ENCODE measurements at places on chromosomes 12 and 14. TPM values are rescaled to one million over a fixed set of nuclear protein-coding genes. Genes with fewer than 3 reads are reported as not detected.

Gene MFAP5
- total RNA-seq, result not detected

Gene TMEM233
- not detected for total RNA-seq

Gene TAS2R9
- total RNA-seq, result not detected

Gene PIANP
- total RNA-seq, result 0.44 TPM

Gene TROAP
- 64.9 TPM for total RNA-seq

Gene CPSF6
- 90.0 TPM for total RNA-seq

Gene EVL
- 174 TPM for total RNA-seq

Gene APOLD1
- total RNA-seq, result 3.4 TPM

Gene SYNDIG1L
- total RNA-seq, result not detected

GRCh38 chr12:54412786-54413185 is 6.3 kb downstream of the ITGA5 start:
- no peak for DNase-seq

DNA sequence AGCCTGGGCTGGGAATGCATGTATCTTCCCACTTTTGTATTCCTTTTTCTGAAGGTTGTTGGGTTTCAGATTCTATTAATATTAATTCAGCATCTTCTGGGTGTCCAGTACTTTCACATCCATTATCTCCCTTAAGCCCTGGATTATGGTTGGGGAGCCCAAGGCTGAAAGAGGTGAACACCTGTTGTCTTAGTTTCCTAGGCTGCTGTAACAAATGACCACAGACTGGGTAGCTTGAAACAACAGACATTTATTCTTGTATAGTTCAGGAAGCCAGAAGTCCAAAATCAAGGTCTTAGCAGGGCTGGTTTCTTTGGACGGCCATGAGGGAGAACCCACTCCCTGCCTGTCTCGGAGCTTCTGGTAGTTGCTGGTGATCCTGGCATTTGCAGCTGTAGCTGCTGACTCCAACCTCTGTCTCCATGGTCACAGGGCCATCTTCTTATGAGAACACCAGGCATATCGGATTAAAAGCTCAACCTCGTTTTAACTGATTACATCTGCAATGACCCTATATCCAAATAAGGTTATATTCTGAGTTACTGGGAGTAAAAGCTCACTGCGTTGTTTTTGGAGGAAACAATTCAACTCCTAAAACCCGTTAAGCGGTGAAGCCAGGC is 68.2 kb upstream of the CLMN start:
- no peak for DNase-seq

DNA sequence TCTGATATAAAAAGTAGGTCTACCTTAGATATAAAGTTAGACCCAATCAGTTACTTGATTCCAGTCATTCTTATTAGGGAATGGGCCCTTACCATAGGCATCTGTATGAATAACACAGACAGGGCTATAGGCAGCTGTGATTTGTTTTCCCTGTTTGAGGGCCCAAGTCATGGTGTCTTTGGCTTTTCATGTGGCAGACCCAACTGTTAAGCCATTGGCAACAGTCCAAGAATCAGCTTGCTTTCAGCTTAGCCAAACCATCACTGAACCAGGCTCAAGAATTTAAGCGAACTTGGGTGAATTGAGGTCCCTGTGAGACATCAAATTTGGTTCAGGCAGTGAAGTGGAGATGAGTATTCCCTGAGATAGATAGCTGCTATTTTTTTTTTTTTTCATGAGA is 111.2 kb downstream of the LRRIQ1 start:
- DNase-seq, result no peak

DNA sequence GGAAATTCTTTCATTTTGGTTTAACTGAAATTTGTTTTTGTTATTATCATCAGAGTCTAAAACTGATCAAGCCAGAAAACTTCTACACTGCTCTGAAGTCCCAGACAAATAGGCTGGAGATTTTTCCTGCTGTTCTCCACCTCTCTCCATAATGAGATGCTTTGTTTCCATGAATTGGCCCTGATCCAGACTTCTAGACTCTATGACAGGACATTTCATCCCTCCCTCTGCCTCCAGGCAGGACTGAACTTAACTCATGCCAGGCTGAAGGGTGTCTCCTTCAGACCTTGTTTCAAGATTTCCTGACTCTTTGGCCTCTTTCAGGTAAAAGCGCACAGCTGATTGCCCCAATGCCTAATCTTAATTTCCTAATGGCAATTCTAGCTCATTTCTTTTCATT is 69.1 kb upstream of the HOXC13 start:
- no peak for DNase-seq

DNA sequence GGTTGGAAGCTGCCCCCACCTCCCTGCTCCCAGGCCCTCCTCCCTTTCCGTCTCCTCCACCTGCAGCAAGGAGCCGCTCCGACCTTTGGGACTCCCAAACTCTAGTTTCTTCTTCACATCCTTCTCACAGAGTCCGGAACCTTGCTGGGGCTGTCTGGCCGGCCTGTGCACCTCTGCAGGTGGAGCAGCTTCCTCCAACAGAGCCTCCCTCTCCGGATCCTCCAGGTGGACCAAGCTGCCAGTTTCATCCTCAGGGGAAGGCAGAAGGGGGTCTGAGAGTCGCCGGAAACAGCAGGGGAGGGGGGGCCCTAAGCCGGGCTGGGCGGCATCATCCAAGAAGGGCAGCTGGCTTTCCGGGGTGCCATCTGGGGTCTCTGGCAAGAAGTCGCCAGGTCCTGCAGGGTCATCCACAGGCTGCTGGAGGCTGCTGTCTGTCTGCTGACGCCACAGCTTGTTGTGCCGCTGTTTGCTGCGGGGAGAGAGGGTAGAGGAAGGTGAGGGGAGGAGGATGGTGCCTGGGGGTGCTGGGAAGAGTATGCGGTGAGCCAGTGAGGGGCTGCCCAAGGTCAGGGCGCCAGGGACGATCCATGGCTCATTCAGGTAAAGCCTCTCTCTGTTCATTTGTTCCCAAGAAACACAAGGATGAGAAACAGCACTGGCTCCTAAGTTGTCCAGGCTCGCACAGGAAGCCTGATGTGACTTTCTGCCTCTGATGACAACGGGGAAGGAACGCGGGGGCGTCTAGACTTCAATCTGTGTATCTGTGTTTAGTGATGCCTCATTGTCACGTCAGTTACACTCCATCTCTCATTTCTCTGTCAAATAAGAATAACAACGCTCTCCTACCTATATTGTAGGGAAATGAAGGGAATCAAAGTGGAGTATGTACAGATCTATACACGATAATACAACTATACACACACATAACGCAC is 61.3 kb upstream of the CORO1C start:
- peak; percentile 27 for DNase-seq

DNA sequence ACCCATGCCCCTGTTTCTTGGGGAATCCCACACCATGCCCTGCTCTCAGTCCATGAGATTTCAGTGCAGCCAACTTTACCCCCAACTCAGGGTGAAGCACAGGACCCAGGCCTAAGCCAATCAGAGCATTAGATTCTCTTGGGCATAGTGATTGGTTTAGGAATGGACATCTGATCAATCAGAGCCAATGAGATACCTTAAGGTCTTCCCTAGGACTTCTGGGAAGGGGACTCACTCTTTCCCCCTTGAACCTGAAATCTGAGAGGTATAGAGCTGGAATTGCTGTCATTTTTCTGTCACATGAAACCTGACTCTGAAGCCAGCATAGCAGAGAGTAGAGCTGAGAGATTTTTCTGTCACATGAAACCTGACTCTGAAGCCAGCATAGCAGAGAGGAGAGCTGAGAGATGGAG is 127.1 kb downstream of the ZFP36L1 start:
- no peak for DNase-seq

DNA sequence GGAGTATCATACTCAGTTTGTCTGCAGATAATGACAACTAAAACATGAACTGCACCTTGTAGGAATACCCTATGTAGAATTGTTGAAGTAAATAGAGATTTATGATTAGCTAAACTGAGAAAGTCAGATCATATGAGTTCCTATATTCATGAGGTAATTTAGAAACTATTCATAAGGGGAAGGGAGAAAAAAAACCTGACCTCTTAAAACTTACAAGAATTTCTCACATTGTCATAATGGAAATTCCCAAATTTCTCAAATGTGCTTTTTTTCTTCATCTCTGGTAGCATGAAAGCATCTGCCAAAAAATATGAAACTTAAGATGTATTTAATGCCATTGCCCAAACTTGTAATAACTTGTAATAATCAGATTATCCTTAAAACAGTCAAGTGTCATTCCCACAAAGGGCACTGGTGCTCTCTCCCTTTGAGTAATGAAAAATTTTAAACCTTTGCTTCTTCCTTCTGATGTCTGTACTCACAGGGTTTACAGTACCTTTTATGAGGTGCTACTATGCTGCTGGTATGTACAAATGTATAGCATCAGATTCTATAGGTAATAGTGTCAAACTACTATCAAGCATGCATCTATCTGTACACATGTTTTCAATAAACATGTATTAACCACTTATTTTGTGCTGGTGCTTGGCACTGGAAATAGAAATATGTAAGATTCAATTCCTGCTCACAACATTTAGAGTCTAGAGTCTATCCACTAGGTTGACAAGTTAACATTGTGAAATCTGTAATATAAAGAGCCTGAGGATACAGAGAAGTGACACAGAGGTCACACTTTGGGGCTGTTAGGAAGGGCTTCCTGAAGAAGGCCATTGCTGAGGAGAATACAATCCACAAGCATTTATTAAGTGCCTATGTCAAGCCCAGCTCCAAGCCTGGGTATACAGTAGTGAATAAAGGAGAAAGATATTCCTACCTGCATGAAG is 17.4 kb upstream of the DRAM1 start:
- no peak for DNase-seq

GRCh38 chr12:101793401-101793800 is 37.4 kb downstream of the GNPTAB start:
- no peak for DNase-seq

DNA sequence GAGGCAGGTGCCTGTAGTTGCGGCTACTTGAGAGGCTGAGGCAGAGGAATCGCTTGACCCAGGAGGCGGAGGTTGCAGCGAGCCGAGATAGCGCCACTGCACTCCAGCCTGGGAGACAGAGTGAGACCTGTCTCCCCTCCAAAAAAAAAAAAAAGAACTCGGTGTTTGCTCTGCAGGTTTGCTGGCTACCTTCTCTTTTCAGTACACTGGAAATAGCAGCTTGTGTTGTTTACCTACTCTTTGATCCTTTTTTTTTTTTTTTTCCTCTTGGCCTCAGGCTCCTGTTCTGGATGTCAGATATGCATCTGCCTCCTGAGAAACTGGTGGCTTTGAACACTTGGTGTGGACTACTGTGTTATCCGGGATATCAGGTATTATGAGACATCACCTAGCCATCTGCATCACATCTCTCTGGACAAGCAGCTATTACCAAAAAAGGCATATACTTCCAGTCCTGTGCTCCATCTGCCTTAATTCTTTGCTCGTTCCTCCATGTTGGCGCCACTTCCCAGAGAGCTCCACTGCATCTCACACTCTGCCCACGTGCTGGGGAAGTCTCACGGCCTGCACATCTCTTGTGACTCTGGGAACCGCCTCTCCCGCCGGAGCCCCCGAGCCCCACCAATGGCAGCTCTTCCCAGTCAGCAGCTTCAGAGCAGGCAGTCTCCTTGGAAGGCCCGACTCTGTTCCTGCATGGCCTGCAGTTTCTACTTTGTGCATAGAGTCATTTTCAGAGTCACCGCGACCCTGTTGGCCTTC is 50.9 kb upstream of the TRAF3 start:
- DNase-seq, result no peak

DNA sequence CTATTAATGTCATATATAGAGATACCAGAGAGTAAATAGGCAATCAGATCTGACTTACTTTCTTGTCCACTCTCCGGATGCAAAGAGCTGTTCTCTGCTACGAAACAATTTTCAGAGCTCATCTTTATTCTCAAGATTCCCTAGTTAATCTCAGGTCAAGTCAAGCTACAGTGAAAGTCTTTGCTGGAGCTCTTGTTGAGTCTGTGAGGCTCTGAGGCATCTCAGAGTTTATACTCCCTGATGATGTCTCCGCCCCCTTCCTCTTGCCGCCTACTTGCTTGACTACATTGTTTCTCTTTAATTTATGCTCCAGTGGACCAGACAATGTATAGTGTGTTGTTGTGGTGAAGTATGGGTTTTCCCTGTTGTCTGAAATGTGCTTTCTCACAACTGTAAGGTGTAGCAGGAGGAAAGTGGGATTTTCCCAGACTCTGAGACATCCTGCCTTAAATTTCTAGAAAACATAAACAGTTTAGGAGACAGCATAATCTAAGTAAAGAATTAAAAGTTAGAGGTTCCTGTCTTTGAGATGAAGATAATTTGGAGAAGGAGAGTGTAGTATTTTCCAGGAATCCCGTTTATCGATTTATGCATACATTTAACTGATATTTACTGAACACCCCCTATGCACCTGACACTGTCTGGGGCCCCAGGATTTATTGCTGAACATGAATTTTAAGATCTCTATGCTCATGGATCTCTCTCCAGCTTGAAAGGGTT is at the start of gene CD69:
TSS of gene CD69 (minus strand) at position 203 of the 720 bp plus-strand sequence. CDS start at position 122, 81 bp downstream.
- peak; percentile 90 for DNase-seq

- peak; percentile 34 for DNase-seq
Measured at GRCh38 chr12:12704593-12705230, 8.7 kb upstream of the GPR19 start.

DNA sequence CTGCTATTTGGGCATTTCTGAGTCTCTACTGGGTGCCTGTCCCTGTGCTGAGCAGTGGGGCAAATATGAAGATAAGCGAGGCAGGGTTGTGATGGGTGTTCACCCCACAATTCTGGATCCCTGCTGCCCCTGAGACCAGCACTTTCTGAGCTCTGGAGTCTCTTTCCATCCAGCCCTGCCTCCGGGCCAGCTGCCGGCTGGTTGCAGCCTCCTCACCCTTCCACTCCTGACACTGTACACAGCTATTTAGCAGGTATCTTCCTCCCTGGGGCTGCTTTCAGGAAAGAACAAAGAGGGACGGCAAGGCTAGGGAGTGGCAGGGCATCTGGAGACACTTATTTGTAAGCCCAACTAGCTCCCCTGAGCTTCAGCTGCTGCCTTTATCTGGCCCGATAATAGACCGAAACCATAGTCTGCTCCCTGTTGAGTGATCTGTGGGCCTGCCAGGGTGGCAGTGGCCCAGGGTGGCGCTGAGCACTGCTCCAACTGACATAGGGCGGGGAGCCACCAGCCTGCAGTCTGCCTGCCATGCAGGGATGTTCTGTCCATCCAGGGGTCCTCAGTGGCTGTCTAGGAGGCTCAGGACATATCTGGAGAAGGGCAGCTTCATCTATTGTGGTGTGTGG is 7.6 kb upstream of the KRT80 start:
- no peak for DNase-seq

- DNase-seq, result no peak
Measured at GRCh38 chr12:40287369-40287975, 62.7 kb downstream of the LRRK2 start.

Data from activated CD4-positive, alpha-beta memory T cell treated with anti-CD3 and anti-CD28 coated beads for 36 hours (primary cell).